ENCODE measurements at places on chromosomes 16 and 17. TPM values are rescaled to one million over a fixed set of nuclear protein-coding genes. Genes with fewer than 3 reads are reported as not detected.
A peak's percentile ranks its signal among the peaks of the same experiment; 100 is the strongest.

The DCTN5 gene
- total RNA-seq = 57.6 TPM

The PKMYT1 gene
- total RNA-seq = 0.58 TPM

The ADAD2 gene
- not detected for total RNA-seq

The HS3ST6 gene
- total RNA-seq = not detected

DNA sequence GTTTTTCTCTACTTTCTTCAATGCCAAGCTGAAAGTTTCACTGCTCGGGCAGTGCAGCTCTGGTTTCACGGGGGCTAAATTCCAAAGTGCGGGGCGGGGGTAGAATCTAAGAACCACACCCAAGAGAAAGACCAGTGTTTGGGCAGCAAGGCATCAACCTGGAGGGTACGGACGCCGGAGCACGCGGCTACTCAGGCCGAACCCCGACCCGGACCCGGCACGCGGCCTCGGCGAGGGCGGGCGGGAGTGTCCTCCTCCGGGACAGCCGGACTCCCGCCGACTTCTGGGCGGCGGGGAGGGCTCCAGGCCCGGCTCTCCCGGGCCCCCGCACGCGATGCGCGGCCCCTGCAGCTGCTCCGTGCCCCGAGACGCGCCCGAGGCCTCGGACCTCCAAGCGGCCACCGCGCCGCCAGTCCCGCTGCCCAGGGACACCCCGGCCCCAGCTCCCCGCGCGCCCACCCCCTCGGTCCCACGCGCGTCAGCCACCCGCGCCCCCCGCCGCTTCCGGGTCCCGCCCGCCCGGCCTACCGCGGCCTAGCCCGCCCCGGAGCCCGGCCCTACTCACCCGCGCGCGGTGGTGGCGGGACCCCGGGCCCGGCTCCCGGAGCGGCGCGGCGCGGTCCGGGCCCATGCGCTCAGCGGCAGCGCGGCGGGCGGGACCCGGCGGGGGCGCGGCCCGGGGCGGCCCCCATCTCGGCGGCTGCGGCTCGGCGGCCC is 561 bp downstream of the AXIN1 start:
- DNase-seq = peak; percentile 89

- no peak for DNase-seq
Observed at GRCh38 chr16:67931712-67932461, at the start of gene CTRL. Gene CTRL, minus strand, starts transcription at chr16:67931862. Its CDS starts 10 bp downstream, at chr16:67931852.

GRCh38 chr16:10868596-10869469 is 8.2 kb upstream of the CIITA start:
- peak; percentile 88 for DNase-seq

GRCh38 chr16:23207485-23207884 is 24.9 kb downstream of the SCNN1G start:
- DNase-seq = no peak

DNA sequence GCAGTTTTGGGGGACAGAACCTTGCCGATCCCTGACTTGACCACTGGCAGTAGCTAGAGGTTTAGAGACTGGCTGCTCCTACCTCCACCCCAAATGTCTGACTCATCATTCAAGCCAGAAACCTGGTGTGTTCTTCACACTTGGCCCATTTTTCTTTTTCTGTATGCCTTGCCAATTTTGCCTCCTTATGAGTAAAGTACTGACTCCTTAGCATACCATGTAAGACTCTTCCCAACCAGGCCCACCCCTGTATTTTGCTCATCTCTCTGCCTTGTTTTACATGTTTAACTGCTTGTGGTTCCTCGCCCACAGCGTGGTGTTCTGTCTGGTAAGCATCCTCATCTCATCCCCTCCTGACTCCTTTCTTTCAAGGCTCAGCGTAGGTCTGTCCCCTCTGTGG is 37.9 kb downstream of the NUP88 start:
- no peak for DNase-seq

DNA sequence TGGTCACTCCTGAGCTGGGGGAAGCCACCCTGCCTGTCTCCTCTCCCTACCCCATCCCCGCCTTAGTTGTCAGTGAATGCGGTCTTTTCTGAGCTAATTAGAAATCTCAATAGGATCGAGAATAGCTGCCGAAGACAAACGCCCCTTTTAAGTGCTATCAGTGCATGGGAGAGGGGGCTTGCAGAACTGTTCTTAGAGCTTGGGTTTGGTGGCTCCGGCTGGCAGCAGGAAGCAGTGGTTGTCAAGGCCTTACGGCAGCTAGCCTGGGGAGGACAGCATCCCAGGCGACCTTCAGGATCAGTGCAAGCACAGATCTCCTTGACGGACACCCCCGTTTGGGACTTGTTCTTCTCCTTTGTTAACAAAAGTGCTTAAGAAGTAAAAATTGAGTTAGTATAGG is 195.1 kb downstream of the CCDC182 start:
- no peak for DNase-seq

DNA sequence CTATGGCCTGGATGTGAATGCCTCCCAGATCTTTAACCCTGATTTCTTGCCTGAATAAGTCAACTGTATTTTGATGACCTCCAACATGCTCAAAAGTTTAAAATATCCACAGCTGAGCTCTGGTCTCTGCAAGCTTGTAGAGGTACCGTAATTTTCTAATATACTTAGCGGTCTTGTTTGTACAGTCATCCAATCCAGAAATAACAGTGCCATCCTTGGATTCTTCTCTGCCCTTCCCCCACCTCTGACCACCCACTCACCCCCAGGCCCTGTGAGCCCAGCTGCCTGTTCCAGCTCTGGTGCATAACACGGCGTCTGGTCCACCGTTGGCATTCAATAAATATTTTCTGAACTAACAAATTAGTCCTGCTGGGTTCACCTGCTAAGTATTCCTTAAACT is 113.1 kb downstream of the SDK2 start:
- no peak for DNase-seq

- DNase-seq = peak; percentile 96
Observed at GRCh38 chr17:81345228-81346089, 49.8 kb upstream of the BAHCC1 start.

Data from mesenteric fat pad (tissue), 1 donor.